Activated naive CD8-positive, alpha-beta T cell treated with anti-CD3 and anti-CD28 coated beads, Interleukin-2, amount 50 U/mL, for 16 hours (primary cell): ENCODE measurements at places on chromosomes 3 and 15.

DNA sequence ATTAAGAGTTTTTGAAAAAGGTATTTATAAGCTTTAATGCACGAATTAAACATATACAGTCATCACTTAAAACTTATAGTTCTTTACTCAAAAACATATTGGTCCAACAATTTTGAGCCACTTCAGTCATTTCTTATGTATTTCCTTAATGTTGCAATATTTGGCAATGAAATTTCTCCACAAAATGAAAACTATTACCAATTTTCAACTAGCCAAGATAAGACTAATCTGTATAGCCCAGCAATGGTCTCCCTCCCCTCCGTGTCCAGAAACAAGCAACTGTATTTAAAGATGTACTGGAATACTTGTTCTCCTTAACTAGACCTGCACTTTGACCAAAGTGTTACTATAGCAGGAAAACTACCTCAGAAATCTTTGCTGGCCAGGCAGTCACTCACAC, 9.2 kb downstream of the ARF4 start:
- no peak for DNase-seq

GRCh38 chr3:89113893-89114840, 6.7 kb downstream of the EPHA3 start:
- DNase-seq = no peak

- DNase-seq = no peak
These were observed 20.6 kb upstream of the TRIM59 start for GRCh38 chr3:160470181-160470580.

DNA sequence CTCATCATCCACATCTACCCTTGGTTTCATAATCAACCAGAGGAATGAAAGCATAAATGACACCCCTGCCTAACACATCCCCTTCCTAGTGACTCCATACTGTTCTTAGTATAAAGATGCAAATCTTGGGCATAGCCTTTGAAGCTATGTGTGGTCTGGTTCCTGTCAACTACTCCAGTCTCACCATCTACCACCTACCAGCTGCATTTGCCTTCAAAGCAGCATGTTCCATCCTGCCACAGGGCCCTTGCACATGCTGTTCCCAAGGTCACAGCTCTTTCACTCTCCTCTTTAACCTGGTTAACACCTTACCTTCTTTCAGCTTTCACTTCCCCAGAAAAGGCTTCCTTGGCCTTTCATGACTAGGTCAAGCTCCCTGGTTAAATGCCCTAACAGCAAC, 62.3 kb upstream of the ARHGEF3 start:
- DNase-seq = no peak

GRCh38 chr3:151673974-151674373, 59.8 kb upstream of the AADACL2 start:
- no peak for DNase-seq

DNA sequence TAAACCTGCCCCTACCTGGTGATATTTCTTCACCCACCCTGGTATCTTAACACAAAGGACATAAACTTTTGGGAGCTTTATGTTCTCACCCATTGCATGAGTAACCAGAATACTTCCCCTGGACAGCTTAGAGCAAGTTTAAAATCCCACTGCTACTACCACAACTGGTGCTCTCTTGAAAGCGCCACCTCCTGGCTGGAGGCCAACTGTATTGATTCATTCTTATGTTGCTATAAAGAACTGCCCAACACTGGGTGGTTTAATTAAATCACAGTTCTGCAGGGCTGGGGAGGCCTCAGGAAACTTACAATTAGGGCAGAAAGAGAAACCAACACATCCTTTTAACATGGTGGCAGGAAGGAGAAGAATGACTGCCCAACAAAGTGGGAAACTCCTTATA, 592.4 kb downstream of the EPHA3 start:
- no peak for DNase-seq
